Ecto neural progenitor cell (in vitro differentiated cells): ENCODE measurements at places on chromosomes 3 and 15.
A peak's percentile ranks its signal among the peaks of the same experiment; 100 is the strongest.

DNA sequence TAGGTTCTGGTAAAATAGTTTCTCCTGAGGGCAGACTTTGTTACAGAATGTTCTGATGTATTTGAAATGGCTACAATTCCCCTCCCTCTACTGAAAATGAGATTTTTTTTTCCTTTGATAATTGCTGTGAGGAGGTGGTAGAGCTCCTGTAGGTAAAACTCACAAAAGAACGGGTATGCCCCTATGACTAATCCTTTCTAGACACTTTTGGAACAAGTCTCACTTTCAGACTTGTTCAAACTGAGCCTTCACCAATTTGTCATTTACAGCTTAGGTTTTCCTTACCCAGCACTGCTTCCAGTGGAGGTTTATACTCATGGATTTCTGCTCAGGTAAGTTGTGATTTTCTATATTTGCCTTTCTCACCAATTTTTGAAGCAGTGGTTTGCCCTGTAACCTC, 115.6 kb downstream of the NLGN1 start:
- no peak for DNase-seq

DNA sequence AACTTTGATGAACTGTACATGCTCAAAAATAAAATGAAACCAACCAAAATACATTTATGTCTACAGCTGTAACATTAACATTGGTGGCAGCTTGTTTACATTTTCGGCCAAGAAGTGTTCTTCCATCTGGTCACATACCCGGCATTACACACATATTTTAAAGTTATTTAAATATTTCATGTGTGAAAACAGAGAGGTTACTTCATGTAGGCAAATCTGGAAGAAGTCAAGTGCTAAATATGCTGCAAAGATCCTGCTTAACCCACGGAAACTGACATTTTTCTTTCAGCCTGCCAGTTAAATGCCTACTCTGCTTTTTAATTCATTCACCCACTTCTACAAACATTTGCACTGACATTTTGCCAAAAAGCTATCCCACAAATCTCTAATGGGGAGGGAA, 69.7 kb downstream of the MB21D2 start:
- no peak for DNase-seq

GRCh38 chr3:184751204-184752040, 39.6 kb upstream of the MAGEF1 start:
- no peak for DNase-seq

DNA sequence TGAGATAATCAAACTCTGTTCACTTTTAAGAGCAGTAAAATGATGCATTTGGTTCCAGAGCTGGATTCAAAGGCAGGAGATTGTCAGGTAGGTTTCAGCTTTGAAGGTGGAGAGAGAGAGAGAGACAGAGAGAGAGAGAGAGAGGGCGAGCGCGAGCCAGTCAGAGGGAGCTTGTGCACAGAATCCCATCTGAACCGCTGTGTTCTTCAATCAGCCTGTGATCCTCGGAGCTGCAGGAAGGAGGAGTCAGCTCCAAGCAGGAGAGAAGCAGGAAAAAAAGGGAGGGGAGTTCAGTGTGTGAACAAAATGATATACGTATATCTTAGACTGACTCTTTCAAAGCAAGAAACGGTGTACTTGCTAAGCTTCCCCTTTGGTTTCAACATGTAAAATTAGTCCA, at the start of gene GPR149:
Gene GPR149, minus strand, starts transcription at position 177 of the 400 bp plus-strand sequence. CDS start 575 bp downstream, outside the sequence.
- peak; percentile 54 for DNase-seq

DNA sequence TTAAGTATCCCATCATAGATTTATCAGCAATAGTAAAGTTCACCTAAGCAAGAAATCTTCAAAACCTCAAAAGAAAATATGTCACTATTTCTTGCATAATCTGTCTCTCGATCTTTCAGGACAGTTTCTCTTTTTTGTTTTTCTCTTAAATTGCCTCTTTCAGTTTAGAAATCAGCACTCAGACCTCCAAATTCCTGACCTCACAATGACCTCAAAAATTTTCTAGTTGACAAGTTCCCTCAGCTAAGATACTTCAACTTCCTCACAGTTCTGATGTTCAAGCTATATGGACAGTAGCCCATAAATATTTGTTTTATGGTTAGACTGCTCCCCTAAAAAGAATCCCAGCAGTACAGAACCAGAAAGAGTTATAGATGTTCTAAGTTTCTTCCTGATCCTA, 24.1 kb downstream of the SLC24A5 start:
- DNase-seq, result no peak

DNA sequence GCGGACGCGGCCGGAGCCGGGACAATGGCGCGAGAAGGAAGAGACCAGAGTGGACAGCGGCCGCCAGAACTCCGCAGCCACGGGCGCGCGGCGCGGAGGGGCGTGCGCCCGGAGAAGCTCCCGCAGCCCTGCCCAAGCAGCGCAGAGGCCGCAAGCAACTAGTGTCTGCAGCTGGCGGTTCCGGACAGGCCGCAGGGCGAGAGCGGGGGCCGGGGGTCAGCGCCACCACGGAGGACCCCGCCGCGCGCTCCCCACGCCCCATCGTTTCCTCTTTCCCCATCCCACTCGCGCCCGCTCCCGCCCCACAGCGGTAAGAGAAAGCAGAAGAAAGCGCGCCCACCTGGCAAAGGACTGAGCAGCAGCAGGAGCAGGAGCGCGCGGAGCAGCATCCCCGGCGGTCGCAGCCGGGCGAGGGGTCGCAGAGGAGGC, 440 bp downstream of the PRTG start:
- DNase-seq, result no peak

DNA sequence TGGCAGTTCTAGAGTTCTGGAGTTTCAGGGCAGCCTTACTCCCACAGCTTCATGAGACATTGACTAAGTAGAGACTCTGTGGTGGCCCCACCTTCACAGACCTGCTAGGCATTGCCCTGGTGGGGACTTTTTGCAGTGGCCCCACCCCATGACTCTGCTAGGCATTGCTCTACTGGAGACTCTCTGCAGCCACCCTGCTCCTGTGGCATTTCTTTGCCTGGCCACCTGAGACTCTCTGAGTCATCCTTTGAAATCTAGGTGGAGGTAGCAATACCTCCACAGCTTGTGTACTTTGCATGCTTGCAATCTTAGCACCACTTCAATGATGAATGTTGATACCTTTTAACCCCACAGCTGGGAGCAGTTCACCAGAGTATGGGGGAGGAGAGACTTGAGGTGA, 40.6 kb upstream of the DHX36 start:
- no peak for DNase-seq
